ENCODE measurements at places on chromosomes 7 and 10.

- no peaks in the 10 kb centered on the region for H3K36me3 ChIP-seq
- H3K27ac ChIP-seq, result no peak overlapping the region
- no peaks in the 10 kb centered on the region for H3K27me3 ChIP-seq
- DNase-seq, result no peak
- H3K4me1 ChIP-seq, result peaks cover 25% of the 10 kb centered on the region
These were observed 363.9 kb upstream of the MGMT start for GRCh38 chr10:129102906-129103693.

DNA sequence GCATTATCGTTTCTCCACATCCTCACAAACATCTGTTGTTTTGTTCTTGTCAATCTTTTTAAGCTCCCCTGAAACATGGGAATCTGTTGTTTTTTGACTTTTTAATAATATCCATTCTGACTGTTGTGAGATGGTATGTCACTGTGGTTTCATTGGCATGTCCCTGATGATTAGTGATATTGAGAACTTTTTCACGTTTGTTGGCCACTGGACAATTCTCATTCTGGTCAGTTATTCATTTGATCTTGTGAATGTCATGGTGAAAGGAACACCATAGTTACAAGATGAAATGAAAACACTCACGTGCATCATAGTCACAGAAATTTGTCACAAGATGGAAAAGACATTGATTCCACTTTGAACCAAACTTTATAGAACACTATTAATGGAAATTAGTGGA is 20.5 kb upstream of the SGCE start:
- H3K4me3 ChIP-seq, result no peak overlapping the region
- no peaks in the 10 kb centered on the region for H3K36me3 ChIP-seq
- H3K27me3 ChIP-seq, result peaks cover 7% of the 10 kb centered on the region
- no peaks in the 10 kb centered on the region for H3K4me1 ChIP-seq

- H3K4me3 ChIP-seq, result no peak overlapping the region
- no peaks in the 10 kb centered on the region for H3K4me1 ChIP-seq
- H3K27ac ChIP-seq, result no peak overlapping the region
- H3K27me3 ChIP-seq, result no peaks in the 10 kb centered on the region
- no peaks in the 10 kb centered on the region for H3K36me3 ChIP-seq
These were observed 497.3 kb downstream of the NEBL start for GRCh38 chr10:20399772-20400171.

GRCh38 chr7:100515072-100515532 is 23.9 kb upstream of the AGFG2 start:
- no peak overlapping the region for H3K4me3 ChIP-seq
- no peaks in the 10 kb centered on the region for H3K36me3 ChIP-seq
- no peaks in the 10 kb centered on the region for H3K27me3 ChIP-seq
- no peak overlapping the region for H3K27ac ChIP-seq

GRCh38 chr10:15879058-15879457 is 18.8 kb upstream of the MINDY3 start:
- no peak for DNase-seq
- no peak overlapping the region for H3K27ac ChIP-seq
- H3K36me3 ChIP-seq, result no peaks in the 10 kb centered on the region
- H3K27me3 ChIP-seq, result peaks cover 50% of the 10 kb centered on the region
- H3K4me3 ChIP-seq, result no peak overlapping the region

DNA sequence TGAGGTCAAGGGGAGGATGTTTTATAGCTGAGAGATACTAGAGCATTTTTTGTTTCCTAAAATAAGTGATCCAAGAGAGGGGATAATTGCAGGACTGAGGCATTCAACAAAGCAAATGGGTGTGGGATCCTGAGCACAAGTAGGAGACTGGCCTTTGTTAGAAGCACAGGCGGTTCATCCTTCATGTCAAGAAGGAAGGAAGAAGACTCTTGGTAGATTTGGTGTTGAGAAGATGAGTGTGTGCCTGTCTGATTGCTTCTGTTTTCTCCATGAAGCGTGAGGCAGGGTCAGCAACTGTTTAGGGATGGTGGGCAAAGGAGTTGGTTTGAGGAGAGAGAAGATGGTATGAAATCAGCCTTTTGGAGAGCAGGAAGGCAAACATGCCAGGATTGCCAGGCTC is 27.6 kb downstream of the STRIP2 start:
- no peak for DNase-seq
- H3K36me3 ChIP-seq, result peaks cover 10% of the 10 kb centered on the region
- no peak overlapping the region for H3K4me3 ChIP-seq
- H3K27me3 ChIP-seq, result no peaks in the 10 kb centered on the region
- H3K27ac ChIP-seq, result no peak overlapping the region

DNA sequence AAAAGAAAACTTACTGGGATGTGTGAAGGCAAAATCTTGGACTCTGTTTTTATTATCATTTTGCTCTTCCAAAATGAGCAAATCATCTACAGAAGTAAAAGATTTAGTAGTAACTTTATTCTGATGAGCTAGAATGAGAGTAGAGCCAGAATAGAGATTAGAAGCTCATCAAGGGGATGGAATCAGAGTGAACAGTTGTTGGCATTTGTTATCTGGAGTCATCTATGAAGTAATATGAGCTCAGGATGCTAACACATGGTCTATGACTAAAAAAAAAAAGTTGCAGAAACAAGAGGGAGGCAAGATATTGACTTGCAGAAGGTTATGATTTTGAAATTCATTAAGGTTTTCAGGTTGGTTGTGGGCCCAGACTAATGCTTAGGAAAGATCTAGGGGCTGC is 409.1 kb upstream of the ETV1 start:
- no peaks in the 10 kb centered on the region for H3K4me1 ChIP-seq
- H3K36me3 ChIP-seq, result no peaks in the 10 kb centered on the region
- no peak for DNase-seq
- no peak overlapping the region for H3K4me3 ChIP-seq
- no peaks in the 10 kb centered on the region for H3K27me3 ChIP-seq

DNA sequence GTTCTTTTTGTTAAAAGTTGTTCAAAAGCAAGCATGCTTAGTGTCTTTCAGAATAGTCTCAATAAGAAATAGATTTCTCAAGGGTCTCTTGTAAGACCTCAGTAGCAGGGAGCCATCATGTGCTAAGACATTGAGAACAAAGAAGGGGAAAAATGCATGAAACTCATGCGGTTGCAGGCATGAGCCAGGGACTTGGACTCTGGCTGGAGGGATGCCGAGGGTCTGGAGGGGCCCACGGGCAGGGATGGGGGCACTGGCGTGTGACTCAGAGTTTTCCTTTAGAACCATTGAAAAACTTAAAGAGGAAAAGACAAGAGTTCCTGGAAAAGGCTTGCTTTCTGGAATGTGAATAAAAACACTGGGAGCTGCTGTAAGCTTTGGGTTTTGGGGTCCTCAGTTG is 253.3 kb downstream of the CCDC3 start:
- H3K27ac ChIP-seq, result no peak overlapping the region
- no peak overlapping the region for H3K4me3 ChIP-seq
- DNase-seq, result no peak
- no peaks in the 10 kb centered on the region for H3K4me1 ChIP-seq
- no peaks in the 10 kb centered on the region for H3K36me3 ChIP-seq

GRCh38 chr10:78148216-78148960 is 114.7 kb downstream of the RPS24 start:
- peaks cover 5% of the 10 kb centered on the region for H3K4me1 ChIP-seq
- H3K27me3 ChIP-seq, result peaks cover 12% of the 10 kb centered on the region
- no peak for DNase-seq
- no peak overlapping the region for H3K27ac ChIP-seq

GRCh38 chr10:126842836-126843235 is 62.4 kb upstream of the DOCK1 start:
- DNase-seq, result no peak
- H3K36me3 ChIP-seq, result no peaks in the 10 kb centered on the region
- H3K4me1 ChIP-seq, result no peaks in the 10 kb centered on the region
- no peak overlapping the region for H3K4me3 ChIP-seq

DNA sequence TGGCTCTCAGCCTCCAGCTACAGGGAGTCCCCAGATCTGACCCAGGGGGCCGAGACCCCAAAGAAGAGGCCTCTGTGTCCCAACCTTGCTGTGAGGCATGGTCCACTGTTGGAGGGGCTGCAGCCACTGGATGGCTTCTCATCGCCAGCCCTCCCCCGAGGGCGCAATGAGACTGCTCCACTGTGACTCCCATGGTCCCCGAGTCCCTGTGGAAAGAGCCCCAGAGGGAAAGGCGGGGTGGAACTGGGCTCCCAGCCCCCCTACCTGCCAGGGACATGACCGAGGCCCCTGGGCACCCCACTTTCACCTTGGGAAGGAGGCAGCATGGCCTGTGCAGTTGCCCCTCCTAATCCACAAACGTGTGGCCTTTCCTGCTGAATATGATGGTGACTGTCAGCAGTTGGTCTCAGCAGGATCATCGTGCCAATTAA is 33.5 kb upstream of the RET start:
- H3K27me3 ChIP-seq, result no peaks in the 10 kb centered on the region
- no peak for DNase-seq
- no peaks in the 10 kb centered on the region for H3K36me3 ChIP-seq
- no peak overlapping the region for H3K27ac ChIP-seq
- H3K4me1 ChIP-seq, result no peaks in the 10 kb centered on the region
- H3K4me3 ChIP-seq, result no peak overlapping the region

DNA sequence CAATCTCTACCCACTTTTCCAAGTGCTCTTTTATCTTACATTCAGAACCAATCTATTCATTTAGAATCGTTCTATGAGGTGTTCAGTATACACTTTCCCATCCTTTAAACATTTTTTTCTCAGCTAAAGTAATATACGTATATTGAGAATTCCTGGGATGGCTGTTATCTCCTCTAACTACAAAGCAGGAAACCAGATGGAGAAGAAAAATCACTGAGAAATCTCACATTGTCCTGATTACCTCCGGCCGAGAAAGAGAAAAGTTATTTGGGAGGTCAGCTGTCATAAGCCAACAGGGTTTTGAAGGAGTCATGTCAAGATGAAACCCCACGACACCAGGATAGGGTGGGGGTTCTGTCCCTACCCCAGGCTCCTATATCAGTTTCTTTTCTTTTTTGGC is 99.2 kb upstream of the KDM7A start:
- no peak overlapping the region for H3K27ac ChIP-seq
- no peak overlapping the region for H3K4me3 ChIP-seq
- no peaks in the 10 kb centered on the region for H3K36me3 ChIP-seq
- no peaks in the 10 kb centered on the region for H3K27me3 ChIP-seq
- peaks cover 6% of the 10 kb centered on the region for H3K4me1 ChIP-seq

DNA sequence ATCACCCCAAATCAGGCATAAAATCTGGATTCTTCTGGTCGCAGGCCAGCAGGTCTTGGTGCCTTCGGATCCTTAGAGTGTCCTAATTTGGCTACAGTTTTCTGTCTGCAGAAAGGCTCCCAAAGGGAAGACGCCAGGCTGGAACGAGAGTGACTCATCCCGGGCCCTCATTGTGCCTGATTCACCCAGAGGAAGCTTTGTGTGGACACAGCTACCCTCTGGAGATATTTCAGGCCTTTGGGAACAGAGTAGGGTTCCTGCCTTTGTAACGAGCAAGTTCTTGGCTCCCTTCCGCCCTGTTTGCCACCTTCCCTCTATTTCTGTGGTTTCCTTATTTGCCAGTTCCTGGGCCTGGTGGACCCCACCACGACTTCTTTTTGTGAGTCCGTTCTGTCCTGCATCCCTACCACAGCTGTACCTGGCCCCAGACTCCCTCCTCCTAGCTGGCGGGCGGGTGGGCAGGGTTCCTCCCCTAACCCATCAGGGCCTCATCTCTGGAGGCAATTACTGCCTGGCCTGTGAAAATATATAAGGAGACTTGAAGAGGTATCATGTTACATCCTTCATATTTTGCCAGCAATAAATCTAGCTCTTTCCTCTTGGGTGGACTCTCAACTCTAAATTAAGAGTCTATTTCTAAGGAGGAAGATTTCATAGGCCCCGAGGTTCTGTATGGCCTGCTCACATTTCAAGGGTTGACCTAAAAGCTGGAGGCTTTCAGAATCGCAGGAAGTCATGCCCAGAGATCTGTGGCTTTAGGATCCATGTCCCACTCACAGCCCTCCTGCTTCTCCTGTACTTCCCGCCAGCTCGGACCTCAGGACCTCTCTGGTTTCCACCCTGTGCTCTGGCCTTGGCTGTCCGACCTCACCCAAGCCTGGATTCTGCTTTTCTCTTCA is 219.2 kb upstream of the ZNF32 start:
- no peaks in the 10 kb centered on the region for H3K4me1 ChIP-seq
- no peak for DNase-seq
- H3K27ac ChIP-seq, result no peak overlapping the region
- no peak overlapping the region for H3K4me3 ChIP-seq

GRCh38 chr7:107998150-107998549 is 4.8 kb downstream of the LAMB1 start:
- peaks cover 17% of the 10 kb centered on the region for H3K4me1 ChIP-seq
- H3K27me3 ChIP-seq, result peaks cover 71% of the 10 kb centered on the region
- no peak overlapping the region for H3K4me3 ChIP-seq
- DNase-seq, result no peak
- H3K36me3 ChIP-seq, result peaks cover 2% of the 10 kb centered on the region
- no peak overlapping the region for H3K27ac ChIP-seq

DNA sequence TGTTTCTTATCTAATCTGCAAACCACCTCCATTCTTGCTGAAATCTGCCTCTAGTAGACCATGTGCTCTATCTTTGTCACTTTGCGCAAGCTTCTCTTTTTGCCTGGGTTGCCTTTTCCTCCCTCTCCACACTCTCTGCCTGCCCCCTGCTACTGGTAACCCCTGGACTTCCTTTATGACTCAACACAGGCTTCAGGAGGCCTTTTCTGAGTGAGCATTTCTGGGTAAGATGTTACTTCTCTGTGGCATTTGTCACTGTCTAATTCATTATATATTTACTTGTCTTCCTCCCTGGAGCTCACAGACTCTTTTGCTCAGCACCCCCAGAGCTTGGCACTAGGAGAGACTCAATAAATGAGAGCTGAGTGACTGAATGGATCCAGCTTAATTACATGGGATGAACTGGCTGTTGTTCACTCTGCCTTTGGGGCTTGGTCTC is 8.4 kb downstream of the GOLGA7B start:
- no peaks in the 10 kb centered on the region for H3K27me3 ChIP-seq
- H3K27ac ChIP-seq, result no peak overlapping the region
- DNase-seq, result peak; percentile 31
- H3K4me1 ChIP-seq, result peaks cover 17% of the 10 kb centered on the region
- peak overlapping the region; percentile 2 for H3K4me3 ChIP-seq
- no peaks in the 10 kb centered on the region for H3K36me3 ChIP-seq

GRCh38 chr7:51789489-51789888 is 472.9 kb upstream of the COBL start:
- H3K27ac ChIP-seq, result no peak overlapping the region
- no peak overlapping the region for H3K4me3 ChIP-seq
- DNase-seq, result no peak
- no peaks in the 10 kb centered on the region for H3K36me3 ChIP-seq
- H3K27me3 ChIP-seq, result no peaks in the 10 kb centered on the region

- no peak overlapping the region for H3K27ac ChIP-seq
- H3K36me3 ChIP-seq, result no peaks in the 10 kb centered on the region
- peaks cover 6% of the 10 kb centered on the region for H3K27me3 ChIP-seq
- no peak for DNase-seq
- peaks cover 5% of the 10 kb centered on the region for H3K4me1 ChIP-seq
- no peak overlapping the region for H3K4me3 ChIP-seq
These were observed 243.6 kb downstream of the PRPF18 start for GRCh38 chr10:13830385-13830784.

- no peak overlapping the region for H3K27ac ChIP-seq
- H3K4me3 ChIP-seq, result no peak overlapping the region
- no peak for DNase-seq
- H3K4me1 ChIP-seq, result no peaks in the 10 kb centered on the region
- no peaks in the 10 kb centered on the region for H3K36me3 ChIP-seq
These were observed 20.0 kb downstream of the TNS3 start for GRCh38 chr7:47561715-47562446.

GRCh38 chr7:137235434-137235833 is 108.1 kb downstream of the PTN start:
- no peak for DNase-seq
- no peaks in the 10 kb centered on the region for H3K4me1 ChIP-seq
- H3K27me3 ChIP-seq, result no peaks in the 10 kb centered on the region
- no peak overlapping the region for H3K4me3 ChIP-seq
- H3K27ac ChIP-seq, result no peak overlapping the region

All from activated T-cell treated with anti-CD3 and anti-CD28 coated beads, Interleukin-2, amount 50 U/mL, for 72 hours (primary cell).